SJSA1 (cell line): ENCODE measurements at places on chromosomes 2 and 18. TPM values are rescaled to one million over a fixed set of nuclear protein-coding genes. Genes with fewer than 3 reads are reported as not detected.

DNA sequence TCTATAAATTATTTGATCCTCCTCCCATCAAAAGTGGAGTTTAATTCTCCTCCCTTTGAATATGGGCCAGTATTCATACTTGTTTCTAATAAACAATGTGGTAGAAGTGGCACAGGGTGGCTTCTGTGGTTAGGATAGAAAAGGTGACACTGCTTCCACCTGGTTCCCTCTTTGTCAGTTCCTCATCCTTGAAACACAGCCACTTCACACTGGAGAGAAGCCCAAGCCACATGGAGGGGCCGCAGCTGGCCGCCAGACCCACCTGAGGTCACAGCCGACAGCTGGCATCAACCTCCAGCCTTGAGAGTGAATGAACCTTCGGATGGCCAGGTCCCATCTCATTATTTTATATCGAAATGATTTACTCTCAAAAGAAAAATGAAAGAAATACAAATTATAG is 27.5 kb upstream of the SLC66A3 start:
- H3K4me3 ChIP-seq, result no peak overlapping the region
- peaks cover 14% of the 10 kb centered on the region for H3K4me1 ChIP-seq
- H3K27me3 ChIP-seq, result no peaks in the 10 kb centered on the region
- H3K36me3 ChIP-seq, result no peaks in the 10 kb centered on the region

DNA sequence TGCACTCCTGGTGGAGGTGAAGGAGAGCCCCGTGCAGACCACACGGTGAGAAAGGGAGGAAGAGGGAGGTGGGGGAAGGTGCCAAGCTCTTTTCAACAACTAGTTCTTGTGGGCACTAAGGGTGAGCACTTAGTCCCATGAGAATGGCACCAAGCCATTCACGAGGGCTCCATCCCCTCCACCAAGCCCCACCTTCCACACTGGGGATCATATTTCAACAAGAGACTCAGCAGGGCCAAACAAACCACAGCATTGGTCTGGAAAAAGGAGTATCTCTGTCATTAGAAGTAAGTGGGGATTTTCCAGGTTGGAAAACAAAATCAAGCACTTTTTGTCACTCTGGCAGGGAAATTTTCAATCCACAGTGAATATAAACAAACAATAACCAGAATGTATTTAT is 38.4 kb downstream of the ZAP70 start:
- H3K4me1 ChIP-seq, result no peaks in the 10 kb centered on the region
- H3K27me3 ChIP-seq, result no peaks in the 10 kb centered on the region
- DNase-seq, result no peak
- no peak overlapping the region for H3K27ac ChIP-seq
- no peak overlapping the region for H3K4me3 ChIP-seq

DNA sequence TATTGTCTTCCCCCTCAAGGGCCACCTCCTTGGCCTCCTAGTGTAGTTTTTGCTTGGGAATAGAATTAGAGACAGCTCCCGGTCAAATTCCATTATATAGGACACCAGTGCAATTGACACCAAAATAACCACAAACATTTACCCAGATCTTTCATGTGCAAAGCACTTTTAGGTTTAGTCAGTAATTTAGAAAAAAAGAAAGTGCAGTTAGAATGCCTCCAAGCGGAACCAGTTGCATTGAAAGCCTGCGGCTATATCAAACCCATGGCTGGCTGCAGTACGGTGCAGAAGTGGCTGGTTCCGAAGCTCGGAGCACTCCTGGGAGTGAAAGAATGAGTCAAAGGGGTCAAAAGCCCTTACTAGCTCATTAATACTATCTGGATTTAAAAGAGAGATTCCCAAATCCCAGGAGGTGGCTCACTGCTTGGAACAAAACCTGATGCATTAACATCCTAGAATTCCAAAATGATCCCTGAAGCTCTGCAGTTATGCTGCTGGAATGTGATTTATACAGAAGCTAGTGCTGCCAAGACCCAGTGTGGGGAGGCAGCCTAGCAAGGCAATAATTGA is 432.2 kb upstream of the KLHL29 start:
- H3K27ac ChIP-seq, result no peak overlapping the region
- H3K27me3 ChIP-seq, result no peaks in the 10 kb centered on the region
- H3K36me3 ChIP-seq, result no peaks in the 10 kb centered on the region
- no peak for DNase-seq
- H3K4me3 ChIP-seq, result no peak overlapping the region

GRCh38 chr2:128505575-128506526 is 187.2 kb upstream of the HS6ST1 start:
- H3K4me3 ChIP-seq, result no peak overlapping the region
- peaks cover 6% of the 10 kb centered on the region for H3K4me1 ChIP-seq
- no peak overlapping the region for H3K27ac ChIP-seq
- no peaks in the 10 kb centered on the region for H3K27me3 ChIP-seq
- DNase-seq, result no peak

GRCh38 chr2:31138037-31138962 is at the start of gene GALNT14:
Gene GALNT14 (minus strand): TSS chr2:31138440. CDS start chr2:31138086, 354 bp downstream.
- H3K4me3 ChIP-seq, result peak within 1 kb of the TSS; percentile 34
- H3K27me3 ChIP-seq, result peaks cover 57% of the 10 kb centered on the region
- peak; percentile 56 for DNase-seq
- no peaks in the 10 kb centered on the region for H3K36me3 ChIP-seq
- H3K27ac ChIP-seq, result no peak within 1 kb of the TSS

DNA sequence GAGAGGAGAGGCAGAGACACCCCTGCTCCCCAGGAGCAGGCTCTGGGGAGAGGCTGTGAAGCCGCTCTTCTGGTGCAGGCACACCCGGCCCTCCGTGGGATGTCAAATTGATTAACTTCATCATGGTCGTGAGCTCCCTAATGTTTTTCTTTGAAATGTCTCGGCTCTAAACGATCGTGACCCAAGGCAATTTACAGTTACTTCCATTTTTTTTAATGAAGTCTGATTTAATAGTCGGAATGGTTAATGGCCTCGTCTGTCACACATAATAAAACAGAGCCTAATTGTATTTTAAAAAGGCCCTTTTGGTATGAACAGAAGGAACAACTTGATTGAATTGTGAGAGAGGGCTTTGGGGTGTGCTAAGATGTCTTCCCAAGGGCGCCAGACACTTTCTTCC is 130.2 kb downstream of the SMAD2 start:
- H3K4me1 ChIP-seq, result no peaks in the 10 kb centered on the region
- no peak for DNase-seq
- no peak overlapping the region for H3K27ac ChIP-seq
- no peak overlapping the region for H3K4me3 ChIP-seq
- H3K27me3 ChIP-seq, result 0 out of 2 replicates have a peak, but pooled peaks cover 8% of the 10 kb centered on the region

The CENPA gene
- total RNA-seq, result 17.9 and 42.8 TPM in 2 replicates

DNA sequence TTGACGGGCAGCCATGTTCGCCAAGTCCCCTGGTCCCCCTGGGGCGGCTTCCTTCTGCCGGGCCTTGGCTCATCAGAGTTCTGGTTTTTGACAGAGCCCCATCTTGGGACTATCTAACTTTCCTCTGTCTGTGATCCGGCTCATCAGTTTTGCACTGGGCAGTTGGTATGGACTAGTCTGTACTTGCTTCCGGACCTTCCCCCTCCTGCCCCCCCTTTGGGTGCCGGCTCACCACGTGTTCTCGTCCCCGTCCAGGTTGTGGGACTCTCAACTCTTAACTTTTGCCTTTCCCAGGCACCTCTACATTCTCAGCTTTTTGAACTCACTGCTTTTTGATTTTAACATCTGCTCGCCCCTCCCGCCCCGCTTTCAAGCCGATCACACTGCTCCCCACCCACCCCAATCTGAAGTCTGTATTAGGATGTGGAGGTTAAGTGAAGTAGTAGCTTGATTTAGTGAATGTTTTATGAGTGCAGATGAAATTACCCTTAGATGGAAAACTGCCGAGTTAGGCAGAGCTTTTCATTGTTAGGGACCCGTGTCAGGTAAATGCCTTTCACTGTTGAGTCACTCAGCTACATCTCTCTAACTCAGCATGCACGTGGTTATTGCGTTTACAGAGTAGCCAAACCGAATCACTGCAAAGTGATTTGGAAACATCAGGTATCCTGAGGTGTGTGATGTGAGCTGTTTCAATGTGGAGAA is 874 bp downstream of the WDR43 start:
- peaks cover 11% of the 10 kb centered on the region for H3K36me3 ChIP-seq
- peak; percentile 46 for DNase-seq
- peak overlapping the region; percentile 98 for H3K4me3 ChIP-seq
- no peaks in the 10 kb centered on the region for H3K27me3 ChIP-seq

- H3K4me1 ChIP-seq, result no peaks in the 10 kb centered on the region
- no peak for DNase-seq
- H3K27ac ChIP-seq, result no peak overlapping the region
- H3K4me3 ChIP-seq, result no peak overlapping the region
Observed at GRCh38 chr18:50696436-50696835, 123.4 kb downstream of the MRO start.

- no peak overlapping the region for H3K27ac ChIP-seq
- DNase-seq, result no peak
- H3K36me3 ChIP-seq, result no peaks in the 10 kb centered on the region
- H3K27me3 ChIP-seq, result peaks cover 4% of the 10 kb centered on the region; the same call in 1 of the 2 replicates
Observed at GRCh38 chr18:62683935-62684334, 31.4 kb upstream of the PHLPP1 start.

The QPCT gene
- total RNA-seq, result 7.1 and 10.8 TPM in 2 replicates

The FAM228A gene
- not detected in 2 replicates for total RNA-seq

- H3K36me3 ChIP-seq, result peaks cover 83% of the 10 kb centered on the region
- H3K27ac ChIP-seq, result no peak overlapping the region
- no peaks in the 10 kb centered on the region for H3K4me1 ChIP-seq
- no peaks in the 10 kb centered on the region for H3K27me3 ChIP-seq
- no peak for DNase-seq
Observed at GRCh38 chr2:95104606-95105005, 17.0 kb downstream of the MRPS5 start.

- H3K36me3 ChIP-seq, result 0 out of 2 replicates have a peak, but pooled peaks cover 2% of the 10 kb centered on the region
- no peaks in the 10 kb centered on the region for H3K4me1 ChIP-seq
- no peak overlapping the region for H3K27ac ChIP-seq
- H3K4me3 ChIP-seq, result no peak overlapping the region
Observed at GRCh38 chr2:176272870-176273459, 3.7 kb downstream of the MTX2 start.

DNA sequence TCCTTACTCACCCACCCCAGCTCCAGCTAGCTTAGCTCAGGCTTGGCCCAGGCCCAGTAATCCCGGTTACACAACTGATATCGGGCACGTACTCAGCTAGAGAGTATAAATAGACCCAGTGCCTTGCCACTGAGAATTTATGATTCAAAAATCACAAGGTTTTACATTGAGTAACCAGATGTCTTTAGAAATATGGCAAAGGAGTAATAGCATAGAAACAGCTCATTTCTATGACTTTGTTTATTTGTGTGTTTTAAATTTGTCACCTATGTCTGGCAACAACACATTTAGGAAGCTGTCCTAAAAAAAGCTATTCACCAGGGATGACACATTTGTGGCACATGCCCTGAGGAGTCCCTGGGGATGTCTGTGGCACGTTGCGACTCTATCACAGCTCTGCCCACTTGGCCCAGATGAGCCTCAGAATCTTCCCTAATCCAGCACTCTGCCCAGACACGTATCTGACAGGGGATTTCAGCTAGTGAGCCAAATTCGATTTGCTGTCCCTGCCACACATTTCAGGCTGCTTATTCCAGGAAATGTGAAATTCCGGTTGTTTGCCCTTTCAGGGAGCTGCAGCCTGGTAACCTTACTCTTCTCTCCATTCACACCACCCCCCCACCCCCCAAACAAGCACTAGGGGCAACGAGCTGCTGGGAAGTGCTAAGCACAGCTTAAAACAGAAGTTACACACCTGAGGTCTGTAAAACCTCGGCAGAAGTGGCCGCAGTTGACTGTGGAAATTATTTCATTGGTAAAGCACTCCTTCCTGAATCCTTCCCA is 85.4 kb upstream of the ZCCHC2 start:
- H3K27ac ChIP-seq, result no peak overlapping the region
- no peak overlapping the region for H3K4me3 ChIP-seq
- H3K4me1 ChIP-seq, result no peaks in the 10 kb centered on the region
- peaks cover 8% of the 10 kb centered on the region for H3K27me3 ChIP-seq

DNA sequence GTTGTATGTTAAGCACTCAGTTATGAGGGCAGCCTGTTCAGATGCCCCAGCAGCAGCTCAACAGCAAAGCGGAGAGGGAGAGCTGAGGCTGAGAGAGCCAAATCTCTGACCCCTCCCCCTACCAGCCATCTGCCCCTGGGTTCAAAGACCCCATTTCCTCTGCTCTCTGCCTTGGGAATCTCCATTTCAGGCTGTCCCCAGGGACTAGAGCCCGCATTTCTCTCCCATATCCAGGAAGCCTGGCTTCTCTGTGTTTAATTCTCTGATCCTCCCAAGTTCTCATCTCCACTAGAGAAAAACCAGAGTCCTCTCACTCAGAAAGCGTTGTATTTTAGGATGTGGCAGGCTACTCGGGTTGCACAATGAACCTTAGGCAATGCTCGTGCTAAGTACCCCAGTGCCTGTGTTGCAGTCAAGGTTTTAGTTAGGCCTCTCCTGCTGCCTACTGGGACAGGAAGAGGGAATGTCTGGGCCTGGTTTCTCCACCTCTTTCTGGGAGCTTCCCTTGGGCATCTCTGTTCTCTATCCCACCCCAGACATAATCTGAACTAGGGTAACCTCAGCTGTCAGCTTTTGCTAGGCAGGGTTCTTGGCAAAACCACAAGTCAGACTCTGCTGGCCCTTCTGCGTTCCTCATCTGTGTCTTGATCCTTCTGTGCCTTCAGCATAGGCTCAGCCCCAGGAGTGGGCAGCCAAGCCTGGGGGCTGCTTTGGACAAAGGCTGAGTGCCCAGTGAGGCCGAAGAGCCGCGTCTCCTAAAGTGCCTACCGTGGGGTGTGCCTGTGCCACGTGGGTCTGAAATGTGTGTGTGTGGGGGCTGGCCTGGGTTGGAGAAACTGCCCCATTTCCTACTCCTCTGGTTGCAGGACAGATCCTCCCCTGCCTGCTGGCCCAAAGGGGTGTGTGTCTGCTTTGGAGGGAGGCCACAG is 96.8 kb downstream of the STPG4 start:
- no peaks in the 10 kb centered on the region for H3K27me3 ChIP-seq
- no peak overlapping the region for H3K27ac ChIP-seq
- H3K4me1 ChIP-seq, result peaks cover 40% of the 10 kb centered on the region

DNA sequence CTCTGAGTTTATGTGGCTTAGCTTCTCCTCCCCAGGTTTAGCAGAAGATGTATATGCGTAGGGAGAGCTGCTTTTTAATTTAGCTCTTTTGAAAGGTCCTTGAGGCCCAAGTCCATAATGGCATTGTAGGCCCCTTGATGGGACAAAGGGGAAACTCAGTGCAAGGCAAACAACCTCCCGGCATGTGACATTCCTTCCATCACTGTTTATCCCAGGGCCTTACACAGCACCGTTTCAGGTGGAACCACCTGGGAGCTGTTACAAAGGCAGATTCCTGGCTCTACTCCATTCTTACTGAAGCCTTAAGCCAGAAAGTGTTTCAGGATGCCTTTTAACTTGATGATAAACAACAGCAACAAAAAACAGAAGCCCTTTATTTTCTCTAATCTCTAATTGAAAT is 555.4 kb downstream of the SLC4A3 start:
- no peaks in the 10 kb centered on the region for H3K27me3 ChIP-seq
- H3K4me1 ChIP-seq, result no peaks in the 10 kb centered on the region
- H3K4me3 ChIP-seq, result no peak overlapping the region
- H3K27ac ChIP-seq, result no peak overlapping the region
- no peak for DNase-seq
